ENCODE measurements at places on chromosomes 13 and 19. TPM values are rescaled to one million over a fixed set of nuclear protein-coding genes. Genes with fewer than 3 reads are reported as not detected.

The ATP8A2 gene
- not detected for total RNA-seq

The SMIM44 gene
- not detected for total RNA-seq

The GARIN5A gene
- total RNA-seq, result 12.2 TPM

The LILRB5 gene
- not detected for total RNA-seq

The SHISA7 gene
- not detected for total RNA-seq

The RUBCNL gene
- total RNA-seq, result 0.42 TPM

The CYP2A7 gene
- not detected for total RNA-seq

The KISS1R gene
- 5.9 TPM for total RNA-seq

The CCL25 gene
- not detected for total RNA-seq

The NPAS1 gene
- total RNA-seq, result 4.6 TPM

The GPC5 gene
- not detected for total RNA-seq

The KIR3DL1 gene
- total RNA-seq, result not detected

The KMT2B gene
- 29.9 TPM for total RNA-seq

The FSD1 gene
- total RNA-seq, result 20.1 TPM
